ENCODE measurements at places on chromosomes 2 and 18.

DNA sequence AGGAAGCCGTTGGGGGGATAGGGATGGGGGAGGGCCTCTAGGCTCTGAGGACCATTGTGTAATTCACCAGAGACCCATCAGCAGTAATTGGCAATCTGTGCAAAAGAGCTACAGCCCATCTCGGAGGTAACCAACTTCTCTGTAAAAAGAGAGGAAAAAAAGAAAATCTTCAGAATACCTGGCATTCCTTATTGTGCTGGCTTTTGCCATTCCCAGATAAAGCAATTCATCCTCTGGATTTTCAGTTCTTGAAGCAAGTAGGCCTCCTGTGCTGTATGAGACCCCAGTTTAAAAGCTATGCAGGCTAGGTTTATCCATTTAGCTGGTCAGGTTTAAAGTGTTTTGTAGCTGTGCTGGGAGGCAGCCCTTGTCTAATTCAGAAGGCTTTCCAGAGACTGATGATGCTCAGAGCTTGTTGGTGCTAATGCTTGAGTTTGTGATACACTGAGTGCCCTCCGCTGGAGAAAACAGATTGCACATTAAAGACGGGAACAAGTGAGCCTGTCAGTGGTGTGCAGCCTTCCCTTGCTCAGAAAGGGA lies at the start of gene LRRTM4:
Gene LRRTM4 (minus strand): TSS at position 446 of the 540 bp plus-strand sequence.
- no peak within 1 kb of the TSS for H3K27ac ChIP-seq
- no peaks in the 10 kb centered on the region for H3K27me3 ChIP-seq

GRCh38 chr2:189014449-189015138 lies 40.4 kb downstream of the COL3A1 start:
- no peak overlapping the region for H3K4me3 ChIP-seq
- DNase-seq = no peak
- H3K27ac ChIP-seq = no peak overlapping the region
- H3K36me3 ChIP-seq = no peaks in the 10 kb centered on the region
- H3K27me3 ChIP-seq = no peaks in the 10 kb centered on the region

DNA sequence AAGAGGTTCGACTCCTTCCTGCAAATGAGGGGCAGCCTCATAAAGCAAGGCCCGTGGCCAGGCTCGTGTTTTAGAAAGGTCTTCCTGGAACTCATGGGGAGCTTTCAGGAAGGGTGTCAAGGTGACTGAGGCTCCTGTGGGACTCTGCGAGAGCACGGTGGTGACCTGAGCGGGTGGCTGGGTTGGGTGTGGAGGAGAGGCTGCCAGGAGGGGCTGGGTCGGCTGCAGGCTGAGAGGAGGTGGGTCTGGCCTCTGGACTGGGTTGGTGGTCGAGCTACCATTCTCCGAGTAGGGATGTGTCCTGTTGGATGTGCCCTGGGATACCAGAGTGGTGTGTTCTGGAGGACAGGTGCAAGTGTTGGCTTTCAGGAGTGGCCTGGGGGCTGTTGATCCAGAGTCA lies 86.4 kb downstream of the DGKD start:
- H3K4me1 ChIP-seq = peaks cover 8% of the 10 kb centered on the region
- peaks cover 52% of the 10 kb centered on the region for H3K36me3 ChIP-seq
- DNase-seq = no peak
- no peaks in the 10 kb centered on the region for H3K27me3 ChIP-seq
- H3K27ac ChIP-seq = peak overlapping the region; percentile 78
- no peak overlapping the region for H3K4me3 ChIP-seq

DNA sequence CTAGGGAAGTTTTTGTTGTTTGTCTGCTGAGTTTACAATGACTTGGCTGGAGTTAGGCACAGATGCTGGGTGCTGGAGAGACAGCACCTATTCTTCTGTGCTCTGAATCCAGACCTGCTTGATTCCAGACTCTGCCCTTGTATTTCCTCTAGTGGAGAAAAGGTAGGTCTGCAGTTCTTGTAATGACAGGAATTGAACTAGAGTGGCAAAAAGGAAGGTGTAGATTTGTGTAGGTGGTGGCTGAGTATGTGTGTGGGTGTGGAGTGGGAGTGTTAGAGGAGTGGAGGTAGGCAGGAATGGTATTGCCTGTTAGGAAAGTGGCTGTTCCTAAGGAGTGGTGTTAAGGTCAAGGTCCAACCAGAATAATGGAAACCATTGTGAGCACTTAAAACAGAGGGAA lies 71.9 kb upstream of the LYPD6 start:
- DNase-seq = no peak
- H3K36me3 ChIP-seq = no peaks in the 10 kb centered on the region
- H3K4me3 ChIP-seq = no peak overlapping the region
- H3K27me3 ChIP-seq = peaks cover 3% of the 10 kb centered on the region
- H3K4me1 ChIP-seq = no peaks in the 10 kb centered on the region

GRCh38 chr2:118197011-118197675 lies 108.9 kb downstream of the INSIG2 start:
- no peaks in the 10 kb centered on the region for H3K36me3 ChIP-seq
- H3K4me1 ChIP-seq = no peaks in the 10 kb centered on the region
- H3K27me3 ChIP-seq = peaks cover 4% of the 10 kb centered on the region
- no peak for DNase-seq

GRCh38 chr2:139529080-139529479 lies 748.9 kb upstream of the NXPH2 start:
- H3K4me1 ChIP-seq = no peaks in the 10 kb centered on the region
- no peak for DNase-seq
- no peaks in the 10 kb centered on the region for H3K36me3 ChIP-seq

GRCh38 chr18:52636536-52636935 lies 296.5 kb downstream of the DCC start:
- H3K27me3 ChIP-seq = no peaks in the 10 kb centered on the region
- H3K36me3 ChIP-seq = no peaks in the 10 kb centered on the region
- H3K4me1 ChIP-seq = no peaks in the 10 kb centered on the region
- no peak for DNase-seq

GRCh38 chr2:183996825-183997793 lies 601.2 kb upstream of the ZNF804A start:
- DNase-seq = no peak
- H3K36me3 ChIP-seq = no peaks in the 10 kb centered on the region
- H3K4me3 ChIP-seq = no peak overlapping the region

GRCh38 chr18:35411625-35412351 lies 34.7 kb upstream of the ZNF396 start:
- H3K4me3 ChIP-seq = no peak overlapping the region
- H3K36me3 ChIP-seq = no peaks in the 10 kb centered on the region
- H3K27ac ChIP-seq = no peak overlapping the region

DNA sequence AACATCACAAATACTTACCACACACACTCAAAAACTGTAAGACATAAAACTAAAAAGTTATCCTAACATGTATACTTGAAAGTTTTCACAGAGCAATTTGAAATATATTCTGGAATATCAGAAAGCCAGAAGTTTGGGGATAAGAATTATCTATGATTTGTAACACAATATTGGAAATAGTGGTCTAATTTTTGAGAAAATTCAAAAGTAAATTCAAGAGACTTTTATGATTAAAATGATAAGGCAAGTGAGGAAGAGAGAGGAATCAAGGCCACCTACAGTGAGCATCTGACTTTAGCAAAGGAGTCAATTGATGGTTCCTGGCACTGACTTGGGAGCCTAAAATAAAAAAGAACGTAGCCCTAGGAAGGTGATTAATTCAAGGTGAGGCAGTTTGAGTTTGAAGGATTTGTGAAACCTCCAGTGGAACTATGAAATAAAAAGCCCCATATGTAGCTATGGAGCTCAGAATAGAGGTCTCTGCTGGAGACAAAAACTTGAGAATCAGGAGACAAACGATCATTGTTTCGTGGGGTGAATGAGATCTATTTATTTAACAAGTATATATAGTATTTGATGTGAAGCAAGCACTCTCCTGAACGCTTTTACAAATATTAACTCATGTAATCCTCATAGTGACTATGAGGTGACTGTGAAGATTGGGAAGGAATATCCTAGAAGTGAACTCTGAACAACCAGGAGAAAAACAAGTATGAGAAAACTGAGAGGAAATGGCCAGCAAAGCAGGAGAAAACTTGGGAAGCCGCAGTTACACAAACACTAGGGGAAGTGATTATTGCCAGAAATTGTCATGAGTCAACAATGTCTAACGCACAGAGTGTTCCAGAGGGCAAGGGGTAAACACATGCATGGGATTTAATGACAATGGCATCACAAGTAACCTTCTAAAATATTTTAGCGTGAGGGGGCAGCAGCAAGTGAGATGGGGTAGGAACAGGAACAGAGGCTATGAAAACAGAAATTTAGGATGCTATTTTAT lies 12.8 kb downstream of the TFPI start:
- no peaks in the 10 kb centered on the region for H3K36me3 ChIP-seq
- no peak overlapping the region for H3K4me3 ChIP-seq
- H3K4me1 ChIP-seq = no peaks in the 10 kb centered on the region
- no peak overlapping the region for H3K27ac ChIP-seq
- H3K27me3 ChIP-seq = no peaks in the 10 kb centered on the region
- no peak for DNase-seq

DNA sequence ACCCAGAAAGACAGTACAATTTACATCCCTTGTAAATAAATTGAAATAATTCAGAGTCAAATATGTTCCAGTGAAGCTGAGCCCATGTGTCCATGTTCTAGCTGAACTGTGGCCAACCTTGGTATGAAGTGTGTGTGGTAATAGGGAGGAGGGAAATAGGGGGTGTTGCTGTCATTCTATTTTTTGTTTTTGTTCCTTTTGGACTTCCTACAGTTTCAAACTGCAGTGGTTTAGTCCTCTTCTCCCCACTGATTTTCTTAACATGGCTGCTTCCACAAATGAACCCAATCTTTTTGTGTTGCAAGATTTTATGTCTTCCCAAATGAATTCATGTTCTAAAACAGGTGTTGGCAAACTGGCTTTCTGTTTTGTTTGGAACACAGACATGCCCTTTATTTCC lies 156.9 kb downstream of the CCBE1 start:
- H3K4me1 ChIP-seq = peaks cover 2% of the 10 kb centered on the region
- peaks cover 3% of the 10 kb centered on the region for H3K27me3 ChIP-seq
- no peak overlapping the region for H3K4me3 ChIP-seq
- no peak for DNase-seq
- H3K27ac ChIP-seq = no peak overlapping the region

DNA sequence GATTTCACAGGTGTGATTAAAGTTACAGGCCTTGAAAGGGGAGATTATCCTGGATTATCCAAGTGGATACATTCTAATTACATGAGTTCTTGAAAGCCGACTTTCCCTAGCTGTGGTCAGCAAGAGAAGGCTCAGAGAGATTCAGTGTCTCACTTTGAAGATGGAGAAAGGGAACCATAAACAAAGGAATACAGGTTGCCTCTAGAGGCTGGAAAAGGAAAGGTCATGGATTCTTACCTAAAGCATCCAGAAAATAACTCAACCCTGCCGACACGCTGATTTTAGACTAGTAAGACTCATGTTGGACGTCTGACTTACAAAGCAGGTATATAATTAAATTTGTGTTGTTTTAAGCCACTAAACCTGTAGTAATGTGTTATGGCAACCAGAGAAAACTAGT lies 1095.7 kb upstream of the ZEB2 start:
- no peaks in the 10 kb centered on the region for H3K4me1 ChIP-seq
- no peak overlapping the region for H3K4me3 ChIP-seq
- no peak for DNase-seq
- H3K36me3 ChIP-seq = no peaks in the 10 kb centered on the region
- H3K27ac ChIP-seq = no peak overlapping the region
- H3K27me3 ChIP-seq = no peaks in the 10 kb centered on the region

DNA sequence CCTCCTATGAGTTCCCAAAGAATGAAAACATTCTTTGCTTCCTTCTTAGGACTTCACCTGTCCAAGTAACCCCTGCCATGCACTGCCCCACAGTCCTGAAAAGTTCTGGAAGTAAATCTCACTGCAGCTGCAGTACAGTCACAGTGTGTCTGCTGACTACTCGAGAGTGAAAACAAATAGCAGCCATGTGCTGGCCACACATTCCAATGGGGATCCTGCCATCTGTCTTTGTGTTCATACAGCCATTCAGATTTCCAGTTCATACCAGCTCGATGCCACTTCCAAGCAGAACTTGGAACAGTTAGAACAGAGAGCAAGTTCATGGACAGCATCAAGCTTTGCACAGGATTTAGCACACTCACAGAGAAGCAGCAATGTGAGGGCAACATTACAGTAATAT lies 629.9 kb upstream of the ACVR2A start:
- no peaks in the 10 kb centered on the region for H3K27me3 ChIP-seq
- H3K36me3 ChIP-seq = no peaks in the 10 kb centered on the region
- no peak overlapping the region for H3K27ac ChIP-seq
- no peak for DNase-seq

DNA sequence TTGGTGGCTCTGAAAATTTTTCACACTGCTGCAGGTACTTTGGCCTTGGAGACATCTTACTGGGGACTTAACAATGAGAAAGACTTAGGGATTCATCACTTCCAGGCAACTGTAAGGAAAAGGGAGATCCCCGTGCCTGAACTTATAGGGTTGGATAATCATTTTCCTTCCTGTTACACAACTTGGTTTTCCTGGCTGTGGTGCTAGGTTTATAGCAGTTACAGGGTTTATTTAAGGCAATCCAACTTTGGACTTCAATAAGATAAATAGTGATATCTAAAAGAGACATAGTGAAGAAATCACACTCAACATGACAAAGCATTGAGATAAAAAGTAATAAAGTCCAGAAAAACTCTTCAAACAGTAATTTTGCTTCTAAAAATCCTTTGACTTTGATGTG lies 70.2 kb upstream of the RAPH1 start:
- H3K4me3 ChIP-seq = no peak overlapping the region
- H3K27ac ChIP-seq = no peak overlapping the region
- peaks cover under 1% of the 10 kb centered on the region for H3K4me1 ChIP-seq
- no peaks in the 10 kb centered on the region for H3K36me3 ChIP-seq
- peaks cover 23% of the 10 kb centered on the region for H3K27me3 ChIP-seq

DNA sequence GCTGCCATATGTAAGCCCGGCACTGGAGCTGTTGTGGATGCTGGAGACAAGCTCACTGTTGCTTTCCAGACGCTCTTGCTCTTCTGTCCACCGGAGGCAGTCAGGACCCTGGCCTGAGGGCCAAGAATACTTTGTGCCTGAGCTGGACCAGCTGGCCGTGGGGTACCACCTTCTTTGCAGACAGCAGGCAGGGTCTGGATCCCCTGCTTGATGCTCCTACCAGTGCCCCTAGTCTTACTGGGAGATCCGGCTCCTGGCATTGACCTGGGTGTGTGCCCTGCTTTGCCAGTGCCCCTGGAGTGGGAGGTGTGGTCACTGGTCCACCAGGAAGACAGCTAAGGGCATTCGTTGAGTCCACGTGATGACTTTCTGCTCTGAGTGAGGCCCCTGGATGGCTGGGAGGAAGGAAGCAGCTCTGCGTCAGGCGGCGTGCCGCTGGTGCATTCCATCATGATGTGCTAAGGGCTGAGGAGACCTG lies 59.3 kb downstream of the LRRFIP1 start:
- no peak overlapping the region for H3K4me3 ChIP-seq
- H3K27ac ChIP-seq = peak overlapping the region; percentile 99
- H3K27me3 ChIP-seq = no peaks in the 10 kb centered on the region
- DNase-seq = no peak

DNA sequence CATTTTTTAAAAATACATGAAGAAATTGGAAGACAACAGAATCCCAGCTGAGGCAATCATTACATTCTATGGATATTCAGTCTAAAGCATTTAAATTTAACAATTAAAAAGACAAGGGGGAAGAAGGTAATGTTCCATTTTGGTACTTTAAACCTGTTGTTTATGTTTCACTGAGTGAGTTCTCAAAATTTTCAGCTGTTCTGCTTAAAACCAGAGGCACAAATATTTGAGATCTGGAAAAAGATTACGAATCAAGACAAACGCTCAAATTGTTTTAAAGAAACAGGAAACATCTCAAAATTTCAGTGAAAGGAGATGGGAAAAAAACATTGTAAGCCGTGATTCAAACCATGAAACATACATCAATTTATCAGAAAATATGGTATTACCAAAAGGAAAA lies 656.2 kb upstream of the CHAC2 start:
- no peak overlapping the region for H3K4me3 ChIP-seq
- DNase-seq = no peak
- no peak overlapping the region for H3K27ac ChIP-seq
- H3K36me3 ChIP-seq = no peaks in the 10 kb centered on the region
- no peaks in the 10 kb centered on the region for H3K27me3 ChIP-seq

Measured in T-helper 2 cell treated with Interferon-gamma antibody and Interleukin-4, amounts not matched to agents 5 μg/mL and 100 μg/mL, for 36 hours (primary cell).